HS-27A (cell line): ENCODE measurements at places on chromosomes 1 and 21.

DNA sequence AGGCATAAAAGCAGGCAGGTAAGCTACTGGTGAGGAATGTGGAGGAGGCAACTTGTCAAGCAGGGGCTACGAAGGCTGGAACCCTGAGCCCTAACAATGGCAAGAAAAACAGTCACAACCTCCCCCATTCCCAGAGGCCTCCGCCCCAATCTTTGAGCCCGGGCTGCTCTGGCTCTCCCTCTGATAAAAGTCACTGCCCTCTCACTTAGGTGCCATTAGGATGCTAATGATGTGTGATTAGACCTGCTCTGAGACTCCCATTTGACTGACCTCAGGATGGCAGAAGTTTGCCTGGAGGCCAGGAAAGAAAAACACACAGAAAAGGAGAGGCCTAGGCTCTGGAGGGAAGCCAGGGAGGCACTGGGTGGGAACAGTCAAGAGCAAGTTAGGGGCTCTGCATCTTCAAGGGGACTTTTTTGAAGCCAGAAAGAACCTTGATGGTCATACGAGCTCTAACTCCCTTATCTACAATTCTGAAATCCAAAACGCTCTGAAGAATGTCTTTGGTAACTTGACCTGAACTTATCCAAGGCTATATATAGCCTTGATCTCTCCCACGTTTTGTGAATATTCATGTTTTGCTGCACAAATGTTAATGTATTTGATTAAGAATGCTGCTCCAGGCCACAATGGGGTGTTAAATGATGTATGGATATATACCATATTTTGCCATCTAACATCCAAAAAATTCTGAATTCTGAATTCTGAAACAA lies 98.9 kb downstream of the TRABD2B start:
- DNase-seq: no peak

- DNase-seq: no peak
Observed at GRCh38 chr1:187577610-187578009, 748.9 kb downstream of the PLA2G4A start.

GRCh38 chr1:92886886-92887419 lies 55.1 kb downstream of the RPL5 start:
- no peak for DNase-seq

DNA sequence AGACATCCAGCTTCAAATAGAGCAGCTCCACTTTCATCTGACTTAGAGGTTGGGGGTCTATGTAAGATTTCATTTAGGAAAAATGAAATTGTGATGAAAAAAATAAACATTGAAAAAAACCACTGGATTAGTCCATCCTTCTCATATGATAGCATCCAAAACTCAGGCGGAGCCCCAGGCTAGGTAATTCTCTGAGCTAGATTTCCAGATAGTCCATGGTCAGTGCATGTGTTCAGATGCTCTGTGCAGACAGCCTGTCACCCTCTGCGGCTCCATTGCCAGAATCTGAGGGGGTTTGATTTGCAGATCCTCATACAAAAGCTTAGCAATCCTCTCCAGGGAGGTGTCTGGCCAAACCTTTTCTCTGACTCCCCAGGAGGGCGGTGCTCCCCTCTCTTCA lies 49.2 kb downstream of the C8B start:
- no peak for DNase-seq

DNA sequence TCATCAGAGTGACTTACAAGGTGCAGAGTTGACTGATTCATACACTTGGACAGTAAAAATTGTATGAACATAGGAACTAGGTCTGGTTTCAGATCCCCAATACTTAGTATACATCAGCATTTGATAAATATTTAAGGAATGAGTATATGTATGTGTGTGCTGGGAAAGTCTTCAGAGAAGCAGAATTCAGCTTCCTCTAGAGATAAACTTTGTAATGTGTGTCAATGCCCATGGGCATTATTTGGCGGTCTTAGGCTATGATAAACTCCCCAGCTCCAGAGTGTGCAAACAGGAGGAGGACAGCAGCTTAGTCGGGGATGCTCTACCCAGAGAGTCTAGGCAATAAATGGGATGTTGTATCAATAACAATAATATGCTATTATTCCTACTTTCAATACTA lies 2.9 kb upstream of the CAMK1G start:
- DNase-seq: no peak

GRCh38 chr1:3879787-3880428 lies 20.2 kb downstream of the C1orf174 start:
- DNase-seq: no peak

GRCh38 chr1:113031171-113031933 lies 41.6 kb upstream of the LRIG2 start:
- no peak for DNase-seq

DNA sequence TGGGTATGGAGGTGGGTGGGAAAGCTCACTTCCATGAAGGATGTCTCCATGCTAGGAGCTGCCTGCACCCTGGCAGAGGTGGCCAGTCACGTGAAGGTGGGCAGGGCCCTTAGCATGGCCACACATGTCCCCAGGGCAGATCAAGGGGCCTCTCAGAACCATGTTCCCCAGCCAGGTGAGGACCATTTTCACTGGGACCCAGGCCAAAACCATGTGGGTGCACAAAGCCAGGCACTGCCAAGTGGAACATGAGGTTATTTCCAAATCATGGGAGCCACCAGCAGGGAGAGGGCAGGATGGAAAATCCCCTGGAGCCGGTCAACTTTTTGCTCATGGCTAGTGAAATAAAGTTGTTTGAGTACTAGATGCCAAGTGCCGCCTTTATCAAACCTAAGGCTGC lies 9.7 kb downstream of the ZNF692 start:
- DNase-seq: no peak

- no peak for DNase-seq
Observed at GRCh38 chr1:58304346-58304975, 242.1 kb downstream of the OMA1 start.

DNA sequence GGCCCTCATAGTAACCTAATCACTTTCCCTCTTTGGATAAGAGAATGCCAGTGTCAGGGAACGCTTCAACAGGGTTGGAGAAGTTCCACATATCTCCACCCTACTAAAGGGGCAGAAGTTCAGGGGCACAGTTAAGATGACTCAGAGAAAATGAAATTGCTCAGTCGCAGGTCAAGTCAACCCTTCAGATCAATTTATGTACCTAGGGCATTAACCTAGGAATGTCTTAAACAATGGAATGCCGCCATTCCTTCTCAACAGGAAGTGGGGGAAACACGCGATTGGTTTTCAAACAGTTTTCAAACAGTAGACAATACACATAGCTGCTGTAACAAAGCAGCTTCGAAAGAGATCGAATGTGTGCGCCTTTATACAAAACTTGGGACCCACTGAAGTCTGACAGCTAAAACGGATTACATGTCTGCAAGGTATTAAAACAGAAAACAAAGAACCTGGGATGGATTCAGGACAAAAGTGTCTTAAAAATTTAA lies 897 bp downstream of the SLC25A24 start:
- peak; percentile 31 for DNase-seq

GRCh38 chr1:170071378-170071777 lies 3.1 kb downstream of the KIFAP3 start:
- DNase-seq: no peak

DNA sequence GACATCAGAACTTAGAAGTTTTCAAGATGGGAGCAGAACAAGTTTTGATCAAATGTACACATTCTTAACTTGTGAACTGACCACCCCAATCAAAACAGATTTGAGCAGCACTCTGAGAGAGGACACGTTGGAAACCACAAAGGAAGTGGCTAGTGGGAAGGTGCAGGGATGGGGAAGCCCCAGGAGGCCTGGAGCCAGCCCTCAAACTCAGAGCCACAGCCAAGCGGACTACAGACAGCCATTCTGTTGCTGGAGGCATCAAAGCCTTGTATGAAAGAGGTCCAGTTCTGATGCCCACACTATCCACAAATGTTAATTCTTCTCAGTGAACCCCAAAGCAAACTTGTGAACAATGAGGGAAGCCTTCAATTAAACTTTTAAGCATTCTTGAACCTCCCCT lies 143.6 kb upstream of the RAB4A start:
- no peak for DNase-seq

DNA sequence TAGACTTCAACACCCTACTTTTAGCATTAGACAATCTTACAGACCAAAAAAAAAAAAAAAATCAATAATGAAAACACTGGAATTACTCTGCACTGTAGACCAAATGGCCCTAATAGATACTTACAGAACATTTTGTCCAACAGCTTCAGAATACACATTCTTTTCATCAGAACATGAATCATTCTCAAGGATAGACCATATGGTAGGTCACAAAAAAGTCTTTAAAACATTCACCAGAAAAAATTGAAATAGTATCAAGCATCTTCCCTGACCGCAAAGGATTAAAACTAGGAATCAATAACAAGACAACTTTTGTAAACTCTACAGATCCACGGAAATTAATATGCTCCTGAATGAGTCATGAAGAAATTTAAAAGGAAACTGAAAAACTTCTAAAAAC lies 22.5 kb downstream of the ZNF670 start:
- no peak for DNase-seq

GRCh38 chr1:156082309-156083091 lies at the start of gene MEX3A:
MEX3A (minus strand) TSS chr1:156082465; CDS start chr1:156081998, 467 bp downstream.
- no peak for DNase-seq

DNA sequence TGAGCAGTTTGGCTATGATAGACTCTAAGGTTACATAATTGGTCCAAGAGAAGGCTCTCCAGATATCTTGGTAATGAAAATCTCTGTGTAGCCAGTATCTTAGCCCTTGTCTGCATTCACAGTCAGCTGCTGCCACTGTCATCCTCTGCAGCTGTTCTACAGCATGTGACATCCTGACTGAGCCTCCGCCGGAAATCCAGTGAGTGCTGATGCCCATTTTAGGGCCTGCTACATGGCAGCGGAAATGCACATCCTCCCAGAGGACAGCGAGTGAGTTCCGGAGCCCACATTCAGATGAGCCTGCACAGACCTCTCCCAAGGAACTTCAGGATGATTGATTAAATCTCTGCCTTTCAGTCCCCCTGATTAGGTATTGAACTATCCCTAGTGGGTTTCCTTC lies 237.1 kb downstream of the HHIPL2 start:
- DNase-seq: no peak

DNA sequence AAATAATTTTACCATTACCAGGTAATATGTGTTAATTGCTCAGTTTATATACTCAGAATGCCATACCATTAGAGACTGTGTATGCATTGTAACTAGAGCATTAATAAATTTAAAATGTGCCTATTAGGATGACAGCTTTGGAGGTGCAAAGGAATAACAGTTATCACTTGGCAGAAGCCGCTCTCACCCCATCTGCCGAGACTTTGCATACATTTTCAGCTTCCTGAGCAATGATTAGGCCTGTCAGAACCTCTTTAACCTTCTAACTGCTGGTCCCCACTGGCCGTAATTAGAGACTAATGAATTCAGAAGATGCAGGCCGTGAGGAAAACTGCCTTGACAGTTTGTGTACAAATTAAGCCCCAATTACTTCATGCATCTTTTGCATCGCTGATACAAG lies 158.0 kb upstream of the PROX1 start:
- no peak for DNase-seq

DNA sequence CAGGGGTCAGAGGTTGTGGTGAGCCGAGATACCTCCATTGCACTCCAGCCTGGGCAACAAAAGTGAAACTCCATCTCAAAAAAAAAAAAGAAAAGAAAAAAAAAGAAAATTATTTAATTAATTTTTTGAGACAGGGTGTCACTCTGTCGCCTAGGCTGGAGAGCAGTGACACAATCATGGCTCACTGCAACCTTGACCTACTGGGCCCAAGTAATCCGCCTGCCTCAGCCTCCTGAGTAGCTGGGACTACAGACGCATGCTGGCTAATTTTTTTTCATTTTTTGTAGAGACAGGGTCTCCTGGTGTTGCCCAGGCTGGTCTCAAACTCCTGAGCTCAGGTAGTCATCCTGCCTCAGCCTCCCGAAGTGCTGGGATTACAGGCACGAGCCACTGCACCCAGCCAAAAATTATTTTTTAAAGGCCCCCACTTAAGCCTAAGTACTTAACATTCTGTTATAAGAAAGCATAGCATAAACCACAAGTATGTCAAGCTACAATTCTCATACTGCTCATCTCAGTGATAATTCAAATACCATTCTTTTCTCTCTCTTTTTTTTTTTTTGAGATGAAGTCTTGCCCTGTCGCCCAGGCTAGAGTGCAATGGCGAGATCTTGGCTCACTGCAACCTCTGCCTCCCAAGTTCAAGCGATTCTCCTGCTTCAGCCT lies 19.9 kb downstream of the NUCKS1 start:
- DNase-seq: no peak

- no peak for DNase-seq
Observed at GRCh38 chr1:13832536-13832935, 132.5 kb downstream of the PRDM2 start.

DNA sequence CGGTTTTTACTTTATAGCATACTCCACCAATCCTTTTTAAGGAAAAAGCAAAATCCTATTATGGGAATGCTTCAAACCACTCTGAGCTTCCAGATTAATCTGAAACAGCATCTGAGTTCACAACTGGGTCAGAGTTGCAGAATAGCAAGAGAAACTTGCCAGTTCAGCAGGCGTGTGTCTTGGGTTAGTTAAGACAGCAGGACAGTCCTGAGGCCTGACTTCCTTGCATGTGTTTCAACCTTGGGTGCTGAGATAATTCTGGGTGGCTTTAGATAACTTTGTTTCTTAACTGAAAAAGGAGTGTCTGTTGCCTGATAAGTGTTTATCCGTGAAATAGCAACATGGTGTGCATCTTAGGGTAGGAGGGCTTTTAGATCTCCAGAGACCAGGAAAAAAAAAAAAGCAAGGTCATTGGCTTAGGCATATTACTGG lies 169.2 kb downstream of the DHRS3 start:
- no peak for DNase-seq

GRCh38 chr1:205371871-205372660 lies 15.3 kb upstream of the KLHDC8A start:
- DNase-seq: no peak

- DNase-seq: no peak
Observed at GRCh38 chr1:31957701-31958674, 19.8 kb upstream of the PTP4A2 start.

DNA sequence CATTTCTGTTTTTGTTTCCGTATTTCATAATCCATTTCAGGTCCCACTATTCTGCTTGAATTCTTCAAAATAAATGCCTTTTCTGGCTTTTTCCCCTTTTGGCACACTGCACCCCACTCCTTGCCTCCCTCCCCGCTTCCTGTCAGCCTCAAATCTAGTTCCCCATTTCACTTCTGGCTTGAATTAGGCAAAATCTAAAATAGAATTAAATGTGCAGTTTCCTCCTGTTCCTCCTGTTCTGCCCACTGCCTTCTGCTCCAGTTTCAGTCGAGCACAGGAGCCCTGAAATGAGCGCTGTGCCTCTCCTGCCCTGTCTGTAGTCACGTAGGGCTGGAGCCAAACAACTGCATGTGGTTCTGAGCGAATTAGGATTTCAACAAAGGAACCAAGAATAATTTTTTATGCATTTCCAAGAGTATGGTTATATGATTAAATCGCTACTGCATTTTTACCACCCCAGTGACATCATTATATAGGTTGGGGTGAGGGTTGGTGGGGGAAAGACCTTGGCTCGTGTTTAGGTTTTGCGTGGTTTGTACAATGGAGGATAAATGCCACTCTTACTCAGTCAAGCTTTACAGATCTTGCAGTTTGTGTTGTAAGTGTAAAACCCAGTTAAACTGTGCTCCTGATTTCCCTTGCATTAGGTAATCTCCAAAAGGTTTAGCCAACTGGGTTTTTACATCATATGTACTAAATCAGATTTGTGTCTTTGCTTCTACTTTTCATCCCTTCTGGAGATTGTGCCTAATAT lies 114.9 kb downstream of the VPS13D start:
- DNase-seq: no peak
